ENCODE measurements at places on chromosomes 5 and 9.

GRCh38 chr5:67366276-67366675, 169.7 kb upstream of the CD180 start:
- DNase-seq = no peak

- DNase-seq = no peak
Observed at GRCh38 chr5:168962306-168962705, 338.6 kb downstream of the SLIT3 start.

DNA sequence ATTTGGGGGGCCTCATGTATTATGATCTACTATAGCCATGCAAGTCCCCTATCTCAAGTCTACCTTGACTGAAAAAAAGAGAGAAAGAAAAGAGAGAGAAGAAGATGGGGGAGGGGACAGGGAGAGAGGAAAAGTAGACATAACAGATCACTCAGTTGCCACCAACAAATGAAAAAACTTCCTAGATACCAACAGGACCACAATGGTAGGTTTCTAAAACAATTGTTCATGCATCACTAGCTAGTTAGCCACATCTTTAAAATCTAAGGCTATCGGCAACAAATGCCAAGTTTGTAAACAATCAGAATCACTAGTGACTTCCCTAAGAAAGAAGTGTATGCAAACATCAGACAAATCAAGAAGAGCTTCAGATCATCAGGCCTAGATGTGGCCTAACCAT, 328.2 kb downstream of the BNC2 start:
- DNase-seq = no peak

- no peak for DNase-seq
Observed at GRCh38 chr9:18361646-18362045, 112.3 kb upstream of the ADAMTSL1 start.

GRCh38 chr5:55758231-55758630, 20.4 kb downstream of the DDX4 start:
- no peak for DNase-seq

DNA sequence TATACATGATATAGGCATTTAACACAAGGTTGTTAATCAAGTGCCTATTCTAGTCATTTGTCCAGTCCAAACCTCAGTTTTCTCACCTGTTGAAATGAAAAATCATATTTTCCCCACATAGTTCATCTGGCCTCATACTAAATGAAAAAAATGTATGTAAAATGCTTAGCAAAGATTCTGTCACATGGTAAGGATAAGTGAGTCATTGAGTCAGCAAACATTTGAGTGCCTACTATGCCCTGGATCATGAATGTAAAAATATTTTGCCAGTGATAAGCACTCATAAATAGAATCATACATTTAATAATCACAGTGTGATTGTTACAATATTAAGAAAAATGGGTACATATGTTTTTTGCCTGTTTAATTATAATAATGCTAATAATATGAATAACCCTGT, 181.2 kb upstream of the PAPPA start:
- no peak for DNase-seq

GRCh38 chr5:141664733-141665461, 13.7 kb upstream of the FCHSD1 start:
- DNase-seq = peak; percentile 50

GRCh38 chr5:124660229-124661093, 86.0 kb downstream of the ZNF608 start:
- no peak for DNase-seq

DNA sequence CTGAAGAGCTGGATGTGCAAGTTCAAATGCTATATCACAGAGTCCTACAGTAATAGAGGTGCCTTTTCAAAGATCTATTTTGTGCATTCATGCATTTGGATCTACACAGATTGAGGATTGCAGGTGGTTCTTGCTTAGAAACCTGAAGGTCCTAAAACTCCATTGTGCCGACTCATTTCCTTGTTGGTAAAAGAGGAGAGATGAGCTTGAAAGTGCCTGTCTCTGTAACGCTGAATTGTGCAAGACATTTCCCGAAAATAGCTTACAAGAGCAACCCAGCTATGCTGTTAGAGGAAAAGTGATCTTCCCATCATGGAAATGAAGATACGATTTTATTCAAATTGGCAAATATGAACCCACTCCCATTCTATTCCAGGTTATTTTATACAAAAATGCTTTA, 110.7 kb upstream of the CXCL14 start:
- DNase-seq = no peak

DNA sequence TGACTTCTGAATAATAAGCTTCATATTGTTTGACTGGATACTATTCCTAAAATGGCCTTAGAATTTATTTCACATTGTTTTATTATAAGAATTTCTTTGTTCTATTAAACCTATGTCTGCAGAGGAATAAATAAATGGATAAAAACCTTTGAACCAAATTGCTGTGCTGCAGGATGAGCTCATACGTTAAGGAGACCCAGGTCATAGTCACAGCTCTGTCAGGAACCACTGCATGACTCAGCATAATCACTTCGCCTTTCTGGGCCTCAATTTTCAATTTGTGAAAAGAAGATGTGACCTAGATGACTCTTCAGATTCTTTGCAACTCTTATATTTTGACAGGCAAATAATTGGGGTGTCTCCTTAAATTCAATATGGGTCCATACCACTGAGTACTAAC, 36.7 kb upstream of the HMHB1 start:
- DNase-seq = no peak

DNA sequence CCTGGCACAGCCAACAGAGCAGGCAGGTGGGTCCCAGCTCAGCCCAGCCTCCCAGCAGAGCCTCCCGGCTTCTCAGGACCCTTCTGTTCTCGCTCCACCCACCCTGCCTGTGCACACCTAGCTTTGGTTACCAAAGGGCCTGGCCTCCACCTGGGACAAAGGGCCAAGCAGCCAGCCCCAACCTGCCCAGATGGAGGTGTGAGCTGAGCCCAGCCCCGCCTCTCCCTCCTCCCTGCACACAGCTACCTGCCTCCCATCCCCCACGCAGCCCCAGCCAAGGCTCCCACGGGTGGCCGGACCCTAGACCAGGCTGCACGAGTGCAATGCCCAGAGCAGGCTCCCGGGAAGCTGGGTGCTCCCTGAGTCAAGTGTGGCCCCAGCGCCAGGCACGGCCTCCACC, 5.6 kb downstream of the TPRN start:
- no peak for DNase-seq

- no peak for DNase-seq
Observed at GRCh38 chr5:14879937-14880589, 8.5 kb upstream of the ANKH start.

GRCh38 chr5:58617241-58617640, 34.4 kb downstream of the RAB3C start:
- no peak for DNase-seq

DNA sequence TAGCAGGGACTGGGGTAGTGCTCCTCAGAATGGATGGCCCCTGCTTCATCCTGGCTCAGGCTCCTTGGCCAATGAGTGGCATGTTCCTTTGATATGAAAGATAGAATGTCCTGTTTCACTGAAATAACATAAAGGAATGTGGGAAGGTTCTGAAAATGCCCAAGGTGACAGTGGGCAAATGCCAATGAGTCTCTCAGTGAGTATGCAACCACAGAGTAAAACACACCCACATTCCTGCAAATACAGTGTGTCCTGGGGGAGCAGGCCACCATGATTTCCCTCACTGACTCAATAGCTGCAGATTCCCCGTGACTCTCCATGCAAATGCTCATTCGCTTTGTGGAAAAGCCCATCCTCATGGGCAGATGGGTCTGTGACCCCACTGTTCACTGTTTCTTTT, 36.4 kb downstream of the ZNF366 start:
- no peak for DNase-seq

DNA sequence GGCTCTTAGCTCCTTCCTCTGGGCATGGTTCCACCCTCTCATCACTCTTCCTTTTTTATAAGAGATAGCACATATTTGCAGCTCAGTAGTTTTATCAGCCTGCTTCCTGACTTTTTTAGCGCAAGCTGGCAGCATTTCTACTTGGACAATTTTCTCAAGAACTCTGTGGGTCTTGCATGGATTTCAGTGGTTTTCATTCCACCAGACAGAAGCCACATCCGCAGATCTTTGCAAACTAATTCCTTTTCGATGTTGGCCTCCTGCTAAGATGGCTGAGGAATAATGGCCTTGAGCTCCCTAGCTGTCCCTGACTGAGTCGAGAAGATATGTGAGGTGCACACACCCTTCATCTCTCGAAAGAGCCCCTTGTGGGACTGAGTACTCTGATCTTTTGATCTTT, 49.5 kb downstream of the GALNT12 start:
- DNase-seq = no peak

GRCh38 chr9:97396256-97396655, 15.6 kb upstream of the TDRD7 start:
- no peak for DNase-seq

Data from GM06990 (cell line).